ENCODE measurements at places on chromosomes 12 and 14. TPM values are rescaled to one million over a fixed set of nuclear protein-coding genes. Genes with fewer than 3 reads are reported as not detected.

DNA sequence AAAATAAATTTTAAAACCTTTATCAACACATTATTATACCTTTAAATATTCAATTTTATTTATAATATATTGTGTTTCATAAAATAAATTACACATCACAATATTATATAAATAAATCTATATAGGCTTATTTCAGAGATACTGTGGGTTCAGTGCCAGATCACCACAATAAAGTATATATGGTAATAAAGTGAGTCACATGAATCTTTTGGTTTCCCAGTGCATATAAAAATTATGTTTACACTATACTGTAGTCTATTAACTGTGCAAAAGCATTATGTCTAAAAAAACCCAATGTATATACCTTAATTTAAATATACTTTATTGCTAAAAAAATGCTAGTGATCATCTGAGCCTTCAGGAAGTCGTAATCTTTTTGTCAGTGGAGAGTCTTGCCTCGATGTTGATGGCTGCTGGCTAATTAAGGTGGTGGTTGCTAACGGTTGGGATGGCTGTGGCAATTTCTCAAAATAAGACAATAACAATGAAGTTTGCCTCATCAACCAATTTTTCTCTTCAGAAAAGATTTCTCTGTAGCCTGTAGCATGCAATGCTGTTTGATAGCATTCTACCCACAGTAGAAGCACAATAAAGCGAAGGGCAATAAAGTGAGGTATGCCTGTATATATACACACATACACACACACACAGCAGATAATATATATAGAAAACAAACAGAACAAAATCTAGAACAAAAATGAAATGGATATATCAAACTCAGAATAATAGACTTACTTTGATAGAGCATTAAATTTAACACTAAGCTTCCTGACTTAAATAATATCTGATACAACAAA is 32.4 kb downstream of the CCDC59 start:
- no peaks in the 10 kb centered on the region for H3K4me1 ChIP-seq
- H3K27me3 ChIP-seq = no peaks in the 10 kb centered on the region
- DNase-seq = no peak
- H3K36me3 ChIP-seq = no peaks in the 10 kb centered on the region
- no peak overlapping the region for H3K4me3 ChIP-seq
- no peak overlapping the region for H3K27ac ChIP-seq

DNA sequence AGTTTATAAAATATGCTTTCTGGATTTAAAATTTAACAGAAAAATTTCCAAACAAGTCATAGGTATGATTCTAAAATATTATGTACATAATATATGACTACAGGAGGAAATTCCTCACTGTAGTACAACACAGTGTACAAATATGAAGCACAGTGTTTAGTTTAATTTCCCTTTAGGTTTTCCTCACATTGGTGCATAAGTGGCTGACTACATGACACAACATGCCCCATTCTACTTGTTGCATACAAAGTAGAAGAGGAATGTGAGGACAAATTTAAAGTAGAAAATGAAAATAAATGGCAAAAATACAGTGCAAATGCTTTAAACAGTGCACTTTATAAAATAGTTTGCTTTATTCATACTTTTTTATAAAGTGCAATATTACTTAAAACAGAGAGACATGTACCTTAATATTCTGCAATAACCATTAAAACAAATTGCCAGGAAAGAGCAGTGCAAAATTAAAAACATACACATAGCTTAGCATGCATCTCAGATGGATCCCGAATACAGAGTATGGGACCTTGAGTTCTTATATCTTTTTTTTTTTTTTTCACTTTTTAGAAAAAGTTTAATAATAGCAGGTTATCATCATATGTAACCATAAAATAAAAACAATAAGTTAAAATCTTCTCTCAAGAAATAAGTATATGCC is 54.8 kb upstream of the TTC7B start:
- H3K36me3 ChIP-seq = peaks cover 21% of the 10 kb centered on the region
- no peak overlapping the region for H3K27ac ChIP-seq
- no peak for DNase-seq
- no peaks in the 10 kb centered on the region for H3K27me3 ChIP-seq
- no peak overlapping the region for H3K4me3 ChIP-seq

- H3K4me3 ChIP-seq = no peak overlapping the region
- H3K36me3 ChIP-seq = no peaks in the 10 kb centered on the region
- no peak overlapping the region for H3K27ac ChIP-seq
- no peaks in the 10 kb centered on the region for H3K27me3 ChIP-seq
- DNase-seq = no peak
- peaks cover 12% of the 10 kb centered on the region for H3K4me1 ChIP-seq
Observed at GRCh38 chr12:104863296-104863948, 94.7 kb downstream of the SLC41A2 start.

GRCh38 chr14:51513281-51513680 is 138.4 kb upstream of the FRMD6 start:
- no peak for DNase-seq
- no peak overlapping the region for H3K4me3 ChIP-seq
- H3K27ac ChIP-seq = no peak overlapping the region

- peak; percentile 77 for DNase-seq
- H3K27ac ChIP-seq = no peak within 1 kb of the TSS
- peak within 1 kb of the TSS; percentile 51 for H3K4me3 ChIP-seq
- no peaks in the 10 kb centered on the region for H3K36me3 ChIP-seq
Observed at GRCh38 chr14:60648934-60649874, at the start of gene SIX1. Gene SIX1, minus strand, starts transcription at chr14:60649477. Its CDS starts 288 bp downstream, at chr14:60649189.

Gene TMEM19
- total RNA-seq = 39.7 TPM

All from upper lobe of right lung (tissue), 1 donor.